ENCODE measurements at places on chromosomes 11 and 22. TPM values are rescaled to one million over a fixed set of nuclear protein-coding genes. Genes with fewer than 3 reads are reported as not detected.

The TMEM191B gene
- 2.3 TPM for total RNA-seq

The PMM1 gene
- 21.6 TPM for total RNA-seq

The TIGD3 gene
- total RNA-seq = under 0.01 TPM

The TUBA8 gene
- 0.32 TPM for total RNA-seq

The DNAJB7 gene
- total RNA-seq = not detected

The PRG2 gene
- not detected for total RNA-seq

The ANKK1 gene
- not detected for total RNA-seq

The C11orf52 gene
- 0.32 TPM for total RNA-seq

The OR52I1 gene
- not detected for total RNA-seq

The PDE2A gene
- total RNA-seq = under 0.01 TPM

The ALDH3B2 gene
- total RNA-seq = not detected

The APLNR gene
- total RNA-seq = not detected

Data from fibroblast of villous mesenchyme (primary cell).